ENCODE measurements at places on chromosomes 3 and 15.

- no peak for DNase-seq
Measured at GRCh38 chr3:196996454-196997265, 28.0 kb upstream of the PIGZ start.

GRCh38 chr3:64345371-64345770 lies 120.1 kb upstream of the PRICKLE2 start:
- no peak for DNase-seq

DNA sequence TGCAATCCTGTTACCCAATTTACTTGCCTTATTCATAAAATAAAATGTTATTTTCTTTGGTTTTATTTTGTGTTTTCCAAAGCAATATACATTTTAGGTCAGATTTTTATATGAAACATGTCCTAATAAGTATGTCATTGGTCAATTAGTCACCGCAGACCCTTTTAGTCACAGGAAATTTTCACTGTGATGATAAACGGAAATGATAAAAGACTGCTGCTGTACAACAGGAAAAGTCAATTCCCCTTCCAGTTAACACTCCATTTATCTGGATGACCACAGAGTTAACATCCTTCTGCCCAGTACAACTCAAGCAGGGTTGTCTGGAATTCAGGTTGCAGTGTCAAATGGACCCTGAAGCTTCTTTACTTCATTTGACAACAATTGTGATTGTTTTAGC lies 175.2 kb downstream of the LSAMP start:
- no peak for DNase-seq

DNA sequence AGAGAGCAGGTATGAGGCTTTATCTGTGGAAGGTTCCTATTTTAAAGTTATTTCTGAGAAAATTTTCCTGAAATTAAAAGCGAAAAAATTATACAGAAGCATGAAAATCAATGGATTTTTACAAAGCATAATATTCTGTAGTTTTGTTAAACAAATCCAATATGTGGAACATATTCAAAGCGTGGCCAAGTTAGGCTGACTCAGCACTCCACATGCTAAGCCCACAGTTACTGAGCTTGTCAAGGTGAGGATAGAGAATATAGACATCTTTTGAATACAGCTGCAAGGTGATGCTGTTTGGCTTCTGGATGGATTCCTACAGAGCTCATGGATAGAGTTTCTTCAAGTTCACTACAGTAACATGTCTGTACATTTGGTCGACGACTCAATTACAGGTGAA lies 302.5 kb downstream of the C3orf38 start:
- no peak for DNase-seq

DNA sequence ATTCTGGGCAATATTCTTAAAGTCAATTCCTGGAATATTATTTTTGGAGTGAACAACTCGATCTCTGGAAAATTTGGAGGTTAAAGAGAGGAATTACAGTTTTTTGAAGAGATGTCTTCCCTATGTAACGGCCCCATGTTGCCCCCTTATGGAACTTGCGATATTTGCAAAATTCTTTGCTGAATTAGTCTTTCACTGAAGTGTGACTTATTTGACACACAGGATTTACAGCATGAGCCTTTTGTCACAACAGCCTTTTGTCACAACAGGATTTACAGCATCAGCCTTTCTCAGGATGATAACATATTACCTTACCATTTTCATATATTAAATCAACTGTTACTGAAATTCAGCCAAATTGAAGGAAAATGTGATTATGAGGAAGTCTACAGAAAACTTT lies 37.8 kb upstream of the SPTSSB start:
- DNase-seq = no peak
